ENCODE measurements at places on chromosomes 4 and X.

GRCh38 chr4:22869235-22869634 is 176.5 kb downstream of the GBA3 start:
- DNase-seq = no peak

DNA sequence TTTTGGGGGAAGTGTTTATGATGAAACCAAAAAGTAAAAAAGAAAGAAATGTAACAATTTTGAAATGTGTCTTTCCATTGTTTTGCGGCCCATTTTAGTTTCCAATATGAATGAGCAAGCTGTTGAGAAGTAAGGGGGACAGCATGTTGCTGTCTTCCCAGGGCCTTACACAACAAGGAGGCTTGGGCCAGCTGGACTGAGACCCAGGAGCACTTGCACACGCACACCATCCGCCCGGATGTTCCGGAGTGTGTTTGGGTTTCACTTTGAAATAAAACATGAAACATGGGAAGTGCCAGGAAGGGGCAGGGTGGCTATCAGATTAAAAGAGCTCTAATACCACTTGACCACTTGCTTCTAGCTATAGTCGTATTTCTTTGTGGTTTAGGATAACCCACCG is 144.4 kb downstream of the NHS start:
- no peak for DNase-seq

GRCh38 chr4:142960126-142960525 is 114.0 kb upstream of the INPP4B start:
- DNase-seq = no peak

DNA sequence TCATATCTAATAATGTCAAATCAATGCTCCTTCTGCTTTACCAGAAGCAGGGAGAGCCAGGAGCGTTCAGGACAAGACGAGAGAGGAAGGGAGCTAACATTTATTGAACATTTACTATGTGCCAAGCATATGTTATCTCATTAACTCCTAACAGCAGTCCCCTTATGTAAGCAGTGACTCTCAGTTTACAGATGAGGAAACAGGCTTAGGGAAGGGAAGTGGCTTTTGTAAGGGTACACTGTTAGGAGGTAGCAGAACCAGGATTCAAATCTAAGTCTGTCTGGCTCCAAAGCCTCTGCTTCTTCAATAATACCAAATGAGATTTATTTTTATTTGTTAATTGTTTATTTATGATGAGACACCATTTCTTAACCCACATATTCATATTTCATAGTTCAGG is 2.6 kb upstream of the STARD8 start:
- DNase-seq = no peak

GRCh38 chrX:12581546-12581945 is 209.7 kb upstream of the PRPS2 start:
- DNase-seq = no peak

GRCh38 chr4:145177511-145177905 is 2.9 kb downstream of the OTUD4 start:
- DNase-seq = no peak

DNA sequence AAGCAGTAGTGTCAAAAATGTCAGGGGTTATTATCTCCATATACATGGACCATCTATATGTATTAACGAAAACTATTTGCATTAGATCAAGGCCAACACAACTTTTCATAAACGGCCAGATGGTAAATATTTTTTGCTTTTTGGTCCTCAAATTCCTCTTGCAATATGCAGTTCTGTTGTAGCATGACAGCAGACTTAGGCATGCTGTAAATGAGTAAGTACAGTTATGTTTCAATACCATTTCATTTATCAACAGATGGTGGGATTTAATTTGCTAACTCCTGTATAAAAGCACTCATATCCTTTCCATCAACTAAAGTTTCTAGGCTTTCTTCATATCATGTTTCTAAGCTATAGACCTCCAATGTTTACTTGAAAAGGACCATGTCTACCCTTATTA is 208.1 kb downstream of the ANKRD50 start:
- DNase-seq = no peak

DNA sequence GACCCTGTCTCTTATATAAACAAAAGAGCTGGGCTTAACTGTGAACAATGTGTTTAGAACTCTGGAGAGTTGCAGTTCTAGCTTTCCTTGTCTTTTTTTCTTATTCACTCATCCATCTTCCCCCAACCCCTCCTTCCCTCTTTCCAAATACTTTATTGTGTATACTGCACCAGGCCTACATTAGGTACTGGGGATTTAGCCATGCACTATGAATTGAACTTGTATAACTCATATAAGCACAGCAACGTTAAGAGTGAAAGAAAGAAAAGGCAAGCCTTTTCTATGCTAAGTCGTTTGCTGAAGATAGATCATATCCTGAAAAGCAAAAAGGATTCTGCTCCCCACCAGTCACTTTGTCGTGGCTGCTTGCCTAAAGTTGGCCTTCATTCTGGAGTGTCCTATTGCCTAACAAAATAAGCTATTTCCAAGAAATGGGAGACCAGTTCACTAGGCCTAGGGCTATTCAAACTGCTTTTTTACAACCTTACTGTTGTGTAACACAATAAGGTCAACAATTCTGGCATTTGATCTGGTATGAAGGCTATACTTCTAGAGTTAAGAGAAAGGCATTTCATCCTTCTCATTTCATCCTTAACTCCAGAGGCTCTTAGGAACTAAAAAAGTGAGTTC is 32.2 kb downstream of the CCNI start:
- DNase-seq = no peak

DNA sequence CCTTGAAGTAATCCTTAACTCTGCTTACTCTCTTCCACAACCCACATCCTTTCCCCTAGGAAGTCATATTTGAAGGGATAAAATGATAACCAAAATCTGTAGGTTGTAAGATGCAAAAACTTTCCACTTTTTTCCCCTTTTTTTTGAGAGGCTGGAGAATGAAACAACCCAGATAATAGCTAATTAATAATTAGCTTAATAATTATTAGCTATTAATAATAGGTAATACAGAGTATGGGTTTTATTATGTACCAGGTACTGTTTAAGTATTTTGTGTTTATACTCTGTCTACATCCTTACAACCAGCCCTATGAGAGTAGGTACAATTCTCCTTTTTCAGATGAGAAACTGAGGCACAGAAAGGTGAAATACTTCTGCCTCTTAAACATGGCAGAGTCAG is 9.4 kb downstream of the GPR119 start:
- DNase-seq = no peak

- no peak for DNase-seq
Measured at GRCh38 chr4:8600686-8601085, 8.1 kb downstream of the CPZ start.

DNA sequence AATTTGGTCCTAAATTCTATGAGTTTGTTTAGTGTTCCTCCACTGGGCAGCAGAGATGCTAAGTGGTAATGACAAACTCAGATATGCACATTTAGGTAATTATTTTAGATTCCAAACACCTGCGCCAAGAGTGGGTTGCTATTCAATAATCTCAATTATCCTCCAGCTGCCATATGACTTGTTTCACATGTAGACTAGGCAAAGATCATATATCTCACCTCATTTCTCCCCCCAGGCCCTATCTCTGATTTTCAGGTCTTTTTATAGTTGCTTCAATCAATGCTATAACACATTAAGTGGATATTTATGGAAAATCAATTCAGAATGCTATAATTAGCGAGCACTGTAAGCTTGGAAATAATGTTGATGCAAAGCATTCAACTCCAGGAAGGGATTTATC is 217.6 kb downstream of the KCTD8 start:
- peak; percentile 1 for DNase-seq

DNA sequence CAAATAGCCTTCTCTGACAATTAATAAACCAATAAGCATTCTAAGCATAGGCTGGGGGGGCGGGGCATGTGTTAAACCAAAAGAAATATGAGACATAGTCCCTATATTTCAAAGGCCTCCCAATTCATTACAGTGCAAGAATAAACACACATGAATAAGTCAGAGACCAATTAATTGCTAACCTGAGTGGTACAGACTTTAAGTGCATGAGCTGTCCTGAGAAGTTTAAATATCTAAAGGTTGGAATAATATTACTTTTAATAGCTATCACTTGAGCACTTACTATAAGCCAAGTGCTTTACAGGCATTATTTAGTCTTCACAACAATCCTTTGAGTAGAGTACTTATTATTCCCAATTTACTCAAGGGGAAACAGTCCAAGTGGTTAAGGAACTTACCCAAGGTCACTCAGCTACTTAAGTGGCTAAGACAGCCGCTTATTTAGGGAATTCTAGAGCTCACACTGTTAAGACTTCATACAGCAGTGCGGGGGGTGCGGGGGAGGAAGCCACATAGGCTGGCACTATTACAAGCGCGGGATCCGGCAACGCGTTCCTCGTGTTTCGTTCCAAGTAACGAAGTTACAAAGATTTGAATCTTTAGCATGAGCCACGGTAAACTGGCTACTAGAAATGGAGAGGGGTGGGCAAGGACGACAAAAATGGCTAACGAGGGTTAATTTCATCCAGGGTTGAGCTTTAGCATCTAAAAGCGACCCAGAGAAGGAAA is 1.4 kb downstream of the THOC2 start:
- no peak for DNase-seq

- no peak for DNase-seq
Measured at GRCh38 chr4:41361794-41362526, 105.2 kb downstream of the UCHL1 start.

- no peak for DNase-seq
Measured at GRCh38 chr4:86484241-86484640, 109.9 kb upstream of the PTPN13 start.

DNA sequence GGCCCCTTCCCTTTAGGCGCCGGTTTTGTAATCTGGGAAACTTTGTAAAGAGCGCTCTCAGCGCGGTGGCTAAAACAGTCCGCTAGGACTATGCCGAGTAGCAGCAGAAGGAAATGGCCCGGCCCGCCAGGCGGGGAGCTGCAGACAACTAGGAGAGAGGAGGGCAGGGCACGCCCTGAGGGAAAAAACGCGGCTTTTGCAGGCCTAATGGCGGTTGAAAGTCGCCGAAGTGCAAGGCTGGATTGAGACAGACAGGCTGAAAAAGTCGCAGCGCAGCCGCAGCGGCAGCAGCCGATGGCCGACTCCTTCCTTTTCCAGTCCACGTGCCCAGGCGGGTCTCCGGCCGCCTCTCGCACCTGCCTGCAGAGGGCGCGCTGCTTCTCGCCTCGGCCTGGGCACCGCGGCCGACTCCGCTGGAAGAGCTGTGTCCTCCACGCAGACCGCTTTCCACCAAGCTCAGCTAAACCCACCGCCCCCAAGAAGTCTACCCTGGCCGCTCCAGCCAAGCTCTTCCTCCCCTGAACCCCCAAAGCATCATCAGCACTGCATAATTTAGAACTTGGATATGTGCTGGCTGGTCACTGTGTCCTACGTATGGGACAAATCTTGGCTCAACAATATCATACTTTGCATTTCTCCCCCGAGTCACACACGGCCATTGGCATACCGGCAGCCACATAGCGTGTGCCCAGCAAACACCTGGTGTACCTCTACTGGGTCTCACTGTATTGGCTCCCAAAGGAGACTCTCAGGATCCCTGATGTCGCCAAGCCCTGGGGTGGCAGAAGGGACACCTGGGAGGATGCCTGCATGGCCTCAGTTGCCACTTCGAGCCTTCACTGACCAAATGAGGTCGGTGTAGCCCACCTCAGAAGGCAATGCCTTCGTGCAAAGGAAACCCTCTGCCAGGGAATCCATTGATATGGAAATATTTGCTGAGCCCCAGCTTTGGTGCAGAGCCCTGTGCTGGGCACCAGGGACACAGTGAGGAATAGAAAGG is 14.5 kb downstream of the SLC25A5 start:
- no peak for DNase-seq

DNA sequence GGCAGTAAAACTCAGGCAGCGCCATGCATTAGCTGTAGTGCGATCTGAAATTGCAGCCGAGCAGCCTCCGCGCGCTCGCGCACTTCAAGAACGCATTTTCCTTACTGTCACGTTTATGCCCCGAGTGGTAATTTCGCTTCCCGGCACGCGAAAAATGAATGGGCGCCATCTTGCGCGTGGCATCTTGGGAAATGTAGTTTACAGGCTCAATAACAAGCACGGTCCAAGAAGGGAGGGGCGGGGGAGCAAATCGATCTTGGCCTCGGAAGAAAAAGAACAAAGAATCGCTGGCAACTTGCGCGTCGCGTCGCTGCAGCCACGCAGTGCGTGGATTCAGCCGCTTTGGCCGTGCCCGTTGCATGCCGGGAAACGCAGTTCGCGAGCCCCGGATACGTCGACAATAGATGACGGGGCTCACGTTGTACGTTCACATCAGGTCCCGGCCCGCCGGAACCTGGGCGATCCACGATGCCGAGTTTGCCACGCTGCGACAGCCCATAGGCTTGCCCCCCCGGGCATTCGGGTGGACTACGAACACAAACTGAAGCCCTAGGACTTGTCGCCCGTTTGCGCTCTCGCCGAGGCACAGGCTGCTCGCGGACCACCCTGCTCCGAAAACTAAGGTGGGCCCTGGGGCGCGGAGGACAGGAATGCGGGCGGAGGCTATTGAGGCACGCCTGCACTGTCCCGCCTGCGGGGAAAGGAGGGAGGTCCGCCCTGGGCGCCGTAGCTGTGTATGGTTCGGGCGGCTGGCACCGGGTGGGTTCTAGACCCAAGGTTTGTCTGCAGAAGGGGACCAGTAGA is at the start of gene FTSJ1:
Gene FTSJ1 (plus strand): TSS at position 426 of the 804 bp plus-strand sequence. CDS start 1,849 bp downstream, outside the sequence.
- peak; percentile 83 for DNase-seq

- DNase-seq = peak; percentile 11
Measured at GRCh38 chrX:135477576-135477975, 42.9 kb upstream of the INTS6L start.

- no peak for DNase-seq
Measured at GRCh38 chr4:118410138-118410537, 57.3 kb upstream of the PRSS12 start.

DNA sequence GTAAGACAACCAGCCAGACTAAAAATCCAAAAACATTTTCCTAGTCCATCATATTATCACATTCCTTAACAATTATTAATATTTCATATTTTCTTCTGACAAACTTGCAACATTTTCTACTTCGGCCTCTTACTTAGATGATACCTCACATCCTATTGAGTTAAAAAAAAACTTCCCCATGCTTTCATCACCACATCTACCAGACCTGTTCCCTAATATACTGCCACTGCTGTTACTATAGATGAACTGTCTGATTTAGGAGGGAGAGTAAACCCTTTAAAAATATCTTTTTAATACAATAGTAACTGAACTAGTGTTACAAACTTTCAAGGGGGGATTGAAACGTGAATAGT is 1.5 kb downstream of the FAM200B start:
- DNase-seq = no peak

DNA sequence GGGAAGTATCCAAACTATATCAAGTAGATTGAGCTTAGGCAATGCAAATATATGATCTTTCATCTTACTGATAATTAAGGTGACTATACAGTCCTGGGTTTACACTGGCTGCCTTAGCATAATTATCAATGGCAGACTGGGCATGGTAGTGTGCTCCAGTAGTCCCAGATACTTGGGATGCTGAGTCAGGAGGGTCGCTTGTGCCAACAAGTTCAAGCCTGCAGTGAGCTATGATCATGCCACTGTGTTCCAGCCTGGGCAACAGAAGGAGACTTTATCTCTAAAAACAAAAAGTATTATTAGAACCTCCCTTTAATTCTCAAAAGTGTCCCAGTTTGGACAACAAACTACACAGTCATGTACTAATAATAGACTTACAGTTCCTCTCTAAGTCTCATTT is 99.4 kb upstream of the RASGEF1B start:
- no peak for DNase-seq

GRCh38 chrX:50920132-50920531 is 9.6 kb downstream of the BMP15 start:
- no peak for DNase-seq

Measured in NCI-H2171 (cell line).